Mesendoderm (in vitro differentiated cells): ENCODE measurements at places on chromosomes 5 and 9.

DNA sequence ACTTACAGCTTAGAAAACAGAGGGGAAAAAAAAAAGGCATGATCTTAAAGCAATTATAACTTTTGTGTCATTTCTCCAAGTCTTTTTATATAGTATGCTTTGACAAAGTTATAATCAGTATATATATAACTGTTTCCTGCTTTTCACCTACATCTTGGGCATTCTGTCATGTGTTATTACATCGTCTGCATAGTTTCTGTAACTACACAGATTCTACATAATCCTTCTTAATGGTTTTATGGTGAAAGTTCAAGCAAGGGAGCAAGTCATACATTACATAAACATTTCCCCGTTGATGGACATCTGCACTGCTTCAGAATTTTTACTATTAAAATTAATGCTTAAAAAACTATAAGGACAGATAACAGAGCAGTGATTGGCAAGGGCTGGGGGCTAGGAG is 12.1 kb downstream of the FEM1C start:
- H3K36me3 ChIP-seq: no peaks in the 10 kb centered on the region
- H3K4me3 ChIP-seq: no peak overlapping the region
- H3K27ac ChIP-seq: no peak overlapping the region
- no peaks in the 10 kb centered on the region for H3K4me1 ChIP-seq
- DNase-seq: no peak

DNA sequence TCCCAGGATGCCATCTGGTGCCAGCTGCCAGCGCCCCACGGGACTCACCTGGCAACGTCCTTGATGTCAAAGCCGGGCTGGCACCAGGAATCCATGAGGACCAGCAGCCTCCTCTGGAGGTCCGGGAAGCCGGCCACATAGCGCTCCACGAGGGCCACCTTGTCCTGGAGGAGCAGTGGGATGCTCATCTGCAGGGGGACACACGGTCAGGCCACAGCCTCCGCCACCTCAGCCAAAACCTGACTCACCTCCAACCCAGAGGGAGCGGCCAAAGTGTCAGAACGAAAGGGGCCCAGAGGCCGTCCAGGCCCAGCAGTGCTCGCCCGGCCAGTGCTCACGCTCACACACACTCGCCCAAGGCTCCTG is 56.5 kb downstream of the EXD3 start:
- no peak overlapping the region for H3K27ac ChIP-seq
- H3K4me3 ChIP-seq: no peak overlapping the region
- no peaks in the 10 kb centered on the region for H3K27me3 ChIP-seq
- H3K4me1 ChIP-seq: no peaks in the 10 kb centered on the region
- DNase-seq: no peak

DNA sequence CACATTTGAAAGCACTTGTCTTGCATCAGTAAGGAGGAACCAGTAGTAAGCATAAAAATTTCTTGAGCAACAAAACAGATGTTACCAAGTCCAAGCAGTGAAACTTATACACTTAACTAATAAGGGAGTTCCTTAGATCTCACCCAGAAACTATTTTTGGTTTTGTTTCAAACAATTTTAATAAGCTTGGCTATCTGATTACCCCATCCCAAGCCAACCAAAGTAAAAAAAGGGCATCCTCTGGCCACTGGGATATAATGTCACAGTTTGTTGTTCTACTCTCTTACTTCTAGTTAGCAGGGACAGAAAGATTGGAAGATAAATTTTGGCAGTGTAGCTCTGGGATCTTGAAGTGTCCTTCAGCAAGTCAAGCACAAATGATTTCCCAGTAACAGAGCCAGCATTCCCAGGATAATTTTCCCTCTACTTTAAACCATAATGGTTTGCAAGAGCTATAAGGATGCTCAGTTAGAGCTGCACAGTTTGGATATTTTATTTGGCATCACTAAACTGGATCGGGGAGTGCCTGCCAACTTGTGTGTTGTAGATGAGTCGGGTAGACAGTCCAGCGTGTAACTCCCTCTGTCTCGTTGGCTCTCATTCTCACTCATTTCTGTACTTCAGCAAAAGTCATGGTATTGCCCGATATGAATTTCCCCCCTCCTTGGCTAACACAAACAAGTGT is 161.9 kb upstream of the HMHB1 start:
- H3K4me3 ChIP-seq: no peak overlapping the region
- no peaks in the 10 kb centered on the region for H3K4me1 ChIP-seq
- no peak overlapping the region for H3K27ac ChIP-seq
- no peak for DNase-seq

DNA sequence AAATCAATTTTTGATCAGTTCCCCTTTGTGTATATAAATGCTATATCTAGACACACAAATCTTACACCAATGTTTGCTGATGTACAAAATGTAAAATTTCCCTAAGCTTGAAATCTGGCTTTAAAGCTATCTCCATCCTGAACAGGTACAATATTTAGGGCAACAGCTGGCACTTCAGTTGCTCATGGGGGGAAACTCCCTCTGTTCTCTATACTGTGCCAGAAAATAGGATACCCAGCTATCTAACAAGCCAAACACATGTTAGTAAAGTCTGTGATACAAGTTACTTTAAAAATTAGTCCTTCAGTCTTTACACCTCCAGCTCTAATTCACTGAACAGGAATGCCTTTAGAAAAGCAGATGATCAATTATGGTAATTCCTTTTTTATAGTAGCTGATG is 191.8 kb downstream of the SLF1 start:
- H3K4me3 ChIP-seq: no peak overlapping the region
- H3K27ac ChIP-seq: no peak overlapping the region
- H3K36me3 ChIP-seq: no peaks in the 10 kb centered on the region
- H3K27me3 ChIP-seq: no peaks in the 10 kb centered on the region
- H3K4me1 ChIP-seq: no peaks in the 10 kb centered on the region

GRCh38 chr9:80649001-80649420 is 1040.3 kb downstream of the TLE1 start:
- no peak overlapping the region for H3K4me3 ChIP-seq
- no peaks in the 10 kb centered on the region for H3K27me3 ChIP-seq
- H3K27ac ChIP-seq: no peak overlapping the region
- peak; percentile 56 for DNase-seq

DNA sequence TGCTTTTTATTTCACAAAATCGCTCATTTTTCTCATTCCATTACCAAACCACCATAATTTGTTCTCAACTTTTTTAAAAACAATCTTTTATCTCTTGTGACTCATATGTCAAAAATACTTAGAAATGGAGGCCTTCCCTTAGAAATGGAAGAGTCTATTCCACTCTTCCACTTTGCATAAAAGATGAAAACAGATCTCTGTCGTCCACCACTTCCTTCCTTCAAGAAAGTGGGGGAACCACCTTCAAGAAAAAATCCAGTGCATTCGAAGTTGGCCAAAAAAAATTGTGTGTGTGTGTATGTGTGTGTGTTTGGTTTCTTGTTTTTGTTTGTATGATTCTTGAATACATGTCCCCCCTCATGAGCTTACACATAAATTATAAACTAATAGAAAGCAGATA is 628.8 kb upstream of the DMAC1 start:
- no peak overlapping the region for H3K4me3 ChIP-seq
- H3K27ac ChIP-seq: no peak overlapping the region
- DNase-seq: no peak
- no peaks in the 10 kb centered on the region for H3K27me3 ChIP-seq
- H3K4me1 ChIP-seq: no peaks in the 10 kb centered on the region

DNA sequence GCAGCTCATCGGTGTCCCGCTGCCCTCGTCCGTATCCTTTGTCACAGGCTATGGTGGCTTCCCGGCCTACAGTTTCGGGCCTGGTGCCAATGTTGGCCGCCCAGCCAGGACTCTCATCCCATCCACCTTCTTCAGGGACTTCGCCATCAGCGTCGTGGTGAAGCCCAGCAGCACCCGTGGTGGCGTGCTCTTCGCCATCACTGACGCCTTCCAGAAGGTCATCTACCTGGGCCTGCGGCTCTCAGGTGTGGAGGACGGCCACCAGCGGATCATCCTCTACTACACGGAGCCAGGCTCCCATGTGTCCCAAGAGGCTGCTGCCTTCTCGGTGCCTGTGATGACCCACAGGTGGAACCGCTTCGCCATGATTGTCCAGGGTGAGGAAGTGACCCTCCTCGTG is 41.9 kb downstream of the COL15A1 start:
- H3K4me3 ChIP-seq: no peak overlapping the region
- DNase-seq: no peak
- H3K27ac ChIP-seq: no peak overlapping the region
- no peaks in the 10 kb centered on the region for H3K27me3 ChIP-seq
- no peaks in the 10 kb centered on the region for H3K36me3 ChIP-seq

GRCh38 chr5:176877793-176878331 is 21.3 kb downstream of the HK3 start:
- H3K4me3 ChIP-seq: no peak overlapping the region
- H3K36me3 ChIP-seq: no peaks in the 10 kb centered on the region
- no peak overlapping the region for H3K27ac ChIP-seq
- H3K4me1 ChIP-seq: no peaks in the 10 kb centered on the region

DNA sequence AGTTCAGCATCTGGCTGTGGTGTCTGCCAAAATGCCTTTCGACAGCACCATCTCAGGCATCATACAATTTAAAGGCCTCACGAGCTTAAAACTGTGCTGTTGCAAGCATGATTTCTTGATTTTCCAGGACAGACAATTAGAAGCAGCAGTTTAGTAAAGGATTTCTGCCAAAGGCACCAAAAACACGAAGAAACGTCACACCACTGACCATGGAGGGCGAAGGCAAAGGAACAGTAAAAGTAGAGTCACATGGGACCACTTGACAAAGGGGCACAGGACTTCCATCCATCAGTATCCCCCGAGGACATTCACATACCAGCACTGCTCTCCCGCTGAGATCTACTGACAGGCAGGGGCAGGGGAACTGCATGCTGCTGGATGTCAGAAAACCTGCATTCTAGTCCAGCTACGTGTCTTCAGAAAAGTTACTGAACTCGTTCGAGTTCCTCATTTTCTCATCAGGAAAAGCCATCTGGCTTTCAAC is 70.4 kb upstream of the FBXW11 start:
- DNase-seq: peak; percentile 89
- H3K27ac ChIP-seq: no peak overlapping the region
- H3K27me3 ChIP-seq: no peaks in the 10 kb centered on the region
- H3K4me3 ChIP-seq: no peak overlapping the region

GRCh38 chr9:91489361-91489899 is 65.8 kb upstream of the NFIL3 start:
- H3K4me3 ChIP-seq: no peak overlapping the region
- no peak for DNase-seq
- H3K27me3 ChIP-seq: no peaks in the 10 kb centered on the region
- no peaks in the 10 kb centered on the region for H3K4me1 ChIP-seq
- H3K27ac ChIP-seq: no peak overlapping the region

GRCh38 chr5:78513441-78513840 is 135.1 kb downstream of the LHFPL2 start:
- no peak for DNase-seq
- no peaks in the 10 kb centered on the region for H3K27me3 ChIP-seq
- H3K4me3 ChIP-seq: no peak overlapping the region

GRCh38 chr5:179348843-179349242 is 3.6 kb upstream of the ADAMTS2 start:
- no peak for DNase-seq
- H3K27ac ChIP-seq: no peak overlapping the region
- H3K36me3 ChIP-seq: no peaks in the 10 kb centered on the region

DNA sequence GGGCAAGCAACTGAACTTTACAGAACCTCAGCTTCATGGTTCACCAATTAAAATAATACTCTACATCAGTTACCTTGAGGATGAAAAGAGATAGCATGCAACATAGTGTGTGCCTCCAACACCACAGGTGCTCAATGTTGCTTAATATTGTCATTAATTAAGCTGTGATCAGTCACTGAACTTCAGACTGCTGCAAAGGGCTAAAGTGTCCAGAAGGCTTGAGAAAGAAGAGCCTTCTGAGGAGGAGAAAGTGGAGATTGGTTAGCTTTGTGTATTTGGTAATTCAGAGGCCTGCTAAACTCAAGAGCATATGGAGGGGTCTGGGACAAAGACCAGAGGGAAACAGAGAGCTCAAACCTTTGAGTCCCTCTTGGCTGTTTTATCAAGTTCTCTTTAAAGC is 66.3 kb upstream of the SELENOP start:
- H3K36me3 ChIP-seq: no peaks in the 10 kb centered on the region
- no peak overlapping the region for H3K27ac ChIP-seq
- H3K4me1 ChIP-seq: no peaks in the 10 kb centered on the region
- H3K27me3 ChIP-seq: no peaks in the 10 kb centered on the region

GRCh38 chr9:24801344-24801743 is 255.6 kb upstream of the IZUMO3 start:
- H3K4me3 ChIP-seq: no peak overlapping the region
- H3K36me3 ChIP-seq: no peaks in the 10 kb centered on the region
- no peak overlapping the region for H3K27ac ChIP-seq
- no peaks in the 10 kb centered on the region for H3K4me1 ChIP-seq
- DNase-seq: no peak

- H3K27me3 ChIP-seq: no peaks in the 10 kb centered on the region
- peak; percentile 23 for DNase-seq
- no peak overlapping the region for H3K27ac ChIP-seq
- no peaks in the 10 kb centered on the region for H3K4me1 ChIP-seq
- H3K36me3 ChIP-seq: no peaks in the 10 kb centered on the region
Observed at GRCh38 chr5:398475-399295, 44.3 kb upstream of the EXOC3 start.

DNA sequence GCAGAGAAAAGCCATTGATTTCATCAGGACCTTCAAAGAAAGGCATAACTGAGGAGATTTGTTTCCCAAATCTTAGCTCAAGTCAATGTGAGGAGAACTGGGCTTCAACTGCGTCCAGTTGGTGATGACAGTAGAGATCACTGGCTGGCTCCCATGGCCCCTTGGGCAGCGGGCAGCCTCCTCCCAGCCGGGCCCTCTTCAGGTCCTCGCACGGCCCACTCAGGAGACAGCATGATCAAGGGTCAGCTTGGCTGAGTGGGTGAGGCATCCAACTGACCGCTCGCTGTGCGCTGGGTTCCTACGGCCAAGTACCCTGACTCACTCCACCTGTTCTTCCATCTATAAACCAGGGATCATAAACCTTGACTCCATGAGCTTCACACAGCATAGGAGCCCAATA is 274.0 kb downstream of the NSG2 start:
- DNase-seq: no peak
- H3K36me3 ChIP-seq: no peaks in the 10 kb centered on the region
- no peaks in the 10 kb centered on the region for H3K4me1 ChIP-seq
- no peaks in the 10 kb centered on the region for H3K27me3 ChIP-seq

GRCh38 chr5:179620703-179621350 is 2.6 kb downstream of the HNRNPH1 start:
- H3K36me3 ChIP-seq: peaks cover 23% of the 10 kb centered on the region
- H3K27me3 ChIP-seq: no peaks in the 10 kb centered on the region
- DNase-seq: peak; percentile 45
- H3K27ac ChIP-seq: no peak overlapping the region
- H3K4me3 ChIP-seq: peak overlapping the region; percentile 63
- peaks cover 8% of the 10 kb centered on the region for H3K4me1 ChIP-seq

DNA sequence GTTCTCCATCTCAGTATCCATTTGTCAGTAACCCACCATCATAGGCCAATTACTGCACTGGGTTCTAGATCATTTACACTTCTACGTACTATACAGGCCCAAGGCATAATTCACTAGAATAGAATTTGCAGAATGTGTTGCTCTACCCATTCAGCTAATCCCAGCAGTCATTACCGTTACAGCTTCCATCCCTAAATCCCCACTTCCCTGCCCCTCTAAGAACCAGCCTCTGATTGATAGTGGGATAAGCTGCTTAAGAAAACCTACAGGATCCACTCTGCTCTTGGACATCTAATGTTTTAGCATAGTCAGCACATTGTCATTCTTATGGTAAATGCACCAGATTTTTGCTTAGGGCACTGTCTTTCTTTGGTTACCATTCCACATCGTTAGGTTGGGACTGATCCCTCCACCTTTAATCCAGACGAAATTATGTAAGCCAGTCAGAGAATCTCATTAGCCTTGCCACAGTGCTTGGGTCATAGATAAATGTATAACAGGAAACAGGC is 39.3 kb upstream of the CHD1 start:
- H3K27me3 ChIP-seq: no peaks in the 10 kb centered on the region
- no peaks in the 10 kb centered on the region for H3K36me3 ChIP-seq
- DNase-seq: no peak
- no peak overlapping the region for H3K27ac ChIP-seq
- H3K4me1 ChIP-seq: peaks cover under 1% of the 10 kb centered on the region
- H3K4me3 ChIP-seq: no peak overlapping the region
